Kidney epithelial cell (primary cell): ENCODE measurements at places on chromosomes 1 and 21. TPM values are rescaled to one million over a fixed set of nuclear protein-coding genes. Genes with fewer than 3 reads are reported as not detected.

The MMP23B gene
- total RNA-seq, result 4.9 and 6.5 TPM in 2 replicates

The HMCN1 gene
- 1.3 and 2.1 TPM in 2 replicates for total RNA-seq

- DNase-seq, result no peak
Measured at GRCh38 chr1:209900734-209901133, 37.3 kb upstream of the SYT14 start.

DNA sequence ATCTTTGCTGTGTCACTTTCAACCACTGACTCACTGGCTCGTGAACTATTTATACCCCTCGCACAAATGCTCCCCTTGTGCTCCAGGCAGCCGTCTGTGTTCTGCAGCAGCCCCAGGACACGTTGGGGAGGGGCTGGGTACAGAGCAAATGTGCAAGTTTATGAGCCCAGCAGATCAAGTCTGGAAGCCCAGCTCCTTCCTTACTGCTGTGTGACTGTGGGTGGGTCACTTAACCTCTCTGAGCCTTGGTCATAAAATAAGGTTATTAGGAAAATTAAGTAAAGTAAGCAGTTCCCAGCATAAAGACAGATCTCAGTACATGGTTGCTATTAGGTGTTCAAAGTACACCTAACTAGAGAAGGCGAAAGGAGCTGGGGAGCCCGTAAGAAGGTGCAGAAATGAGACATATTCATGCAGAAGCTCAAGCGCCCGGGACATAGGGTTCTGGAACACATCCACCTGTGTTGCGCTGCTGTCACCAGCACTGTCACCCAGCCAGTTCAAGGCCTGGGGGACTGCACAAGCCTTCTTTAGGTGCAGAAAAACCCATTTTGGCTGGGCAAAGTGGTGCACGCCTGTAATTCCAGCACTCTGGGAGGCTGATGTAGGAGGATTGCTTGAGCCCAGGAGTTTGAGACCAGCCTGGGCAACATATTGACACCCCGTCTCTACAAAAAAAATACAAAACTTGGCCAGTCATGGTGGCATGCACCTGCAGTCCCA is 13.8 kb downstream of the EFHD2 start:
- DNase-seq, result no peak

GRCh38 chr1:191176131-191176530 is 698.5 kb upstream of the BRINP3 start:
- DNase-seq, result no peak

DNA sequence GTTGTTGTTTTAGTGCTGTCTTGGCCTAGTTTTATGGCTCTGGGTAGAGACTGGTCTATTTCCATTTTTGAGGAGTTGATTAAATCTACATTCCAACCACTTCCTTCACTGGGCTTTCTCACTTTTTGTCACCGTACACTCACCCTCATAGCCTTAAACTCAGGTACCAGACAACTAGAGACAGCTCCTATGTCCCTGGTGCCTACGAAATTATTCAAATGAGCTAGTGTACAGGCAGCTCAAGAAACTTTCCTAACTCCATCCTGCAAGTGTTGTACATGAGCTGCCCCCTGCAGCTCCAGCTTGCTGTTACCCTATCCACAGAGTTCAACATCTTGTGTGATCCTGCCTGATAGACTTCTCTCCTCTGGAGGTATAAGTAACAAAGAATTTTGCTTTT is 704.8 kb upstream of the RGS18 start:
- no peak for DNase-seq

GRCh38 chr1:109622137-109622892 is 2.7 kb downstream of the AMPD2 start:
- DNase-seq, result no peak

- DNase-seq, result no peak
Measured at GRCh38 chr1:221089273-221089672, 210.0 kb downstream of the HLX start.
